Endothelial cell of umbilical vein (primary cell): ENCODE measurements at places on chromosomes 5 and 9.

DNA sequence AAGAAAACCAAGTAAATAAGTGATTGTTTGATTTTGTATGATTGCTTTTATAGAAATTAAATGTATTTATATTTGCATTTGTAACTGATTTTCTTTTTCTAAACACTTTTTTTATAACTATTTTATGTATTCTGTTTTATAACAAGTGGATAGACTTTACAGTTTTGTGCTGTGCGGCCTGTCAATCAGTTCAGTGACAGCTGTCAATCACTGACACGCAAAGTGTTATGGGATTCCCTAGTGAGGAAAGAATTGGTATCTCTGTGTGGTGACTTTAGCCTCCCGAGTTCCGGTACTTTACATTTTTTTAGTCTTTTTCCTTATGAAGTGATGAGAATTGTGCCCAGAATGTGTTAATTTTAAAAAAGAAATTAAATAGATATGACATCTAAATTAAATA, 16.3 kb downstream of the GPR151 start:
- no peak for DNase-seq

- DNase-seq: no peak
Measured at GRCh38 chr5:168607946-168608345, 28.8 kb upstream of the PANK3 start.

DNA sequence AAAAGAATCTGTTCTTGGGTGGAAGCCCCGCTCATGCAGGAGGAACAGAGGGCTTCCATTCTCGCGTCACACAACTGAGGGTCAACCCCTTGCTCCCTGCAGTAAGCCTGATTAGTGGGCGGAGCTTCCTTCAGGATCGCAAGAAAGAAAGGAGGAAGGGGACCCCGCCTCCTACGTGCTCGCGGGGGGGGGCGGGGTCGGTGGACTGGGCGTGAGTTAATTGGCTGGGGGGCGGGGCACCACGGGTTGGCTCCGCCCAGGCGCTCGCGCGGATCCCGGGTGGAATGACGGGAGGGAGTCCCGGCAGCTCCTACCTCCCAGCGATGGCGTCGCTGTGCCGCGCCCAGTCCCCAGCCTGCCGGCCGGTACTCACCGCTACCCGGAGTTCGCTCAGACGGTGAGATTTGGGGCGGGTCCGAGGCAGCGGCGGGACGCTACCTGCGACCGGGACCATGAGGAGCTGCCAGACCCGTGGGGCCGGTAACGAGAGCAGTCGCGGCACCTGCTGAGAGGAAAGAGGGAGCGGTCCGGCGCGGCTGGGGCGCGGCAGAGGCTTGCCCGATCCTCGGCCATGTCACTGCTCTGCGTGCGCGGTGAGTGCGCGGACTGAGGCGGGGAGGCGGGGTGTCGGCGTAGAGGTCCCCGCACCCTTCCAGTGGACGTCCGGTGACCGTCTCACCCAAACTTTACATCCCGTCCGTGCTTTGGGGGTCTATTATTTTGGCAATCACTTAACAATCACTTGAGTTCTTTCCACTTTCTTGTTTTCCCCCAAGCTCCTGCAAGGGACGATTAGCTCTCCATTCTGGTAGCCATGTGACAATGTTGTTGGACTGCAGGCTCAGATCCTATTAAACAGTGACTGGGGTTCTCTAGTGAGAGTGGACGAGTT, at the start of gene UNC13B:
TSS of gene UNC13B (plus strand) at position 297 of the 892 bp plus-strand sequence. CDS start at position 572, 275 bp downstream.
- DNase-seq: peak; percentile 96

GRCh38 chr5:6495433-6496206, 47.0 kb downstream of the UBE2QL1 start:
- no peak for DNase-seq

DNA sequence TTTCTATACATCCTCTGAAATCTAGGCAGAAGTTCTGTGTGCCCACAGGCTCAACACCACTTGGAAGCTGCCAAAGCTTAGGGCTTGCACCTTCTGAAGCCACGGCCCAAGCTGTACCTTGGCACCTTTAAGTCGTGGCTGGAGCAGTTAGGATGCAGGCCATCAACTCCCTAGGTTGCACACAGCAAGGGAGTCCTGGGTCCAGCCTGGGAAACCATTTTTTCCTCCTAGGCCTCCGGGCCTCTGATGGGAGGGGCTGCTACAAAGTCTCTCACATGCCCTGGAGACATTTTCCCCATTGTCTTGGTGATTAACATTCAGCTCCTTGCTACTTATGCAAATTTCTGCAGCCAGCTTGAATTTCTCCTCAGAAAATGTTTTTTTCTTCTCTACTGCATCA, 15.5 kb upstream of the PLK2 start:
- DNase-seq: no peak

- DNase-seq: no peak
Measured at GRCh38 chr5:180723936-180724335, 15.9 kb downstream of the OR2Y1 start.

DNA sequence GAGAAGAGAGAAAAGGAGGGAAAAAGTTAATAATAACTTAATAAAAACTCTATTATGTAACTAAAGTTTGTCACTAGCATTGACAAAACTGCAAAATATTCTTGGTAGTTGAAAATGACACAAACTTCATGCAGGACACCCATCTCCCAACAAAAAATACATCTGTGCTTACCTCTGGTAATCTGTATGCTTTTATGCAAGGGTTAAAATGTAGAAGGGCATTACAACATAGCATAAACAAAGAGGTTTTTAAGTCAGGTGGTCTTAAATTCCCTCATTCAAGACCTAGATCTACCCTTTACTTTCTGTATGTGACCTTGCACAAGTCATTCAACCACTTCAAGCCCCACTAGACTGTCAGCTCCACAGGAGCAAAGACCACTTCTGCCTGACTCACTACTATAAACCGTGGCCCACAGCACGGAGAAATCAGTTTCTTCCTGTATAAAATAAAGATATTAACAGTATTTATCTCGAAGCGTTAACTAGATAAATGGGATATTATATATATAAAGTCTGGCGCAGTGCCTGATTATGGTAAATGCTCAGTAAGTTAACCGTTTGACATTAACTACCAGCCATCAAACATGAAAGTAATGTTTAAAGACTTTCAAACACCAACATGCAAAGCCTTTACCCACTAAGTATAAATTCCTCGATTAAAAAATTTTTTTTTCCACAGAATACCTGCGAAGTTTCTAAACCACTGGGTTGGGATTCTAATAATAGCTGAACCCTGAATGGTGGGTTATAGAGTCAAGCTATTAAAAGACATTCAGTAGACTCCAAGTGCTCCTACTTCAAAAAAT, 2.0 kb downstream of the FBXL17 start:
- DNase-seq: peak; percentile 23

GRCh38 chr9:99433095-99433494, 211.0 kb downstream of the SEC61B start:
- DNase-seq: no peak

DNA sequence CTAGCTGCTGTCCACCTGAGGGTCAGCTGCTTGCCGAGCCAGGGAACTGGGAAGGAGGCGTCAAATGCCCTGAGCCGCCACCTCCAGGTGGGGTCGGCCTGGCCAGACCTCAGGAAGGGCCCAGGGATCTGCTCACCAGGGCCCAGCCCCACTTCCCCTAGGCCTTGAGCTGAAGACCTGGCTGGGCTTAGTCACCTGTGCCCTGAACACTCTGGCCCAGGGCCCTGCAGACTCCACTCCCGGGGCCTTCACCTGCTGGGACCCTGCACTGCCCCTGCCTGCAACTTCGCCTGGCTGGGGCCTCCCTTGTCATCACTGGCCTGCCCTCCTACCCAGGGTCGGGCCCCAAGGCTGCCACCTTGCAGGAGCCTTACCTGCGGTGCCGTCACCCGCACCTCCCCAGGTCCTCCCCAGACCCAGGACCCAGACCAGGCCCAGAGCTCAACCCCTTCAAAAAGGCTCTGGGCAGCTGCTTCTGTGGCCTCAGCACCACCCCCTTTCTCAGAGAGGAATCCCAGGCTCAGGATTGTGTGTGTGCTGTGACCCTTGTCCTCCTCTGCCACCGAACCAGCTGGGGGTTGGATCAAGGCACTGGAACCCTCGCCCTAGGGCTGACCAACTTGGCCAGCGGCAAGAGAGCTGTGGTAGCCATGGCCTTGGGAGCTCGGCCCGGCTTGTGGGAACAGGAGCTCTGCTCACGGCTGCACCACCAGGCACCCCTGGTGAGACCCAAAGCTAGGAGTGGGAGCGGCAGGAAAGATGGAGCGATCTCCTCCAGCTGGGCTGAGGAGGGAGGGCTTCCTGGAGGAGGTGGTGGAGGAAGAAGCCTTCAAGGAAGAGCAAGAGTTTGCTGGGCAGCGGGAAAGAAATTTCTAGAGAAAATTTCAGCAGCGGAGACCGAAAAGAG, 1.2 kb upstream of the NELFB start:
- DNase-seq: no peak

- DNase-seq: no peak
Measured at GRCh38 chr5:126359884-126360283, 63.3 kb upstream of the GRAMD2B start.

GRCh38 chr5:68725905-68726683, 367.7 kb upstream of the SLC30A5 start:
- DNase-seq: no peak

GRCh38 chr9:87324613-87325194, 173.0 kb upstream of the DAPK1 start:
- DNase-seq: peak; percentile 60

- no peak for DNase-seq
Measured at GRCh38 chr9:35294556-35294955, 132.7 kb downstream of the UNC13B start.

GRCh38 chr9:20357037-20357432, 265.3 kb downstream of the MLLT3 start:
- DNase-seq: peak; percentile 70

GRCh38 chr9:78905986-78906755, 609.2 kb downstream of the PSAT1 start:
- DNase-seq: no peak

- no peak for DNase-seq
Measured at GRCh38 chr5:150114102-150114641, 27.8 kb upstream of the CSF1R start.

GRCh38 chr9:76690973-76691370, 73.3 kb upstream of the PCA3 start:
- DNase-seq: no peak

- no peak for DNase-seq
Measured at GRCh38 chr9:111783857-111784256, 10.9 kb downstream of the SHOC1 start.

GRCh38 chr5:81187885-81188284, 45.2 kb upstream of the CKMT2 start:
- no peak for DNase-seq

- DNase-seq: no peak
Measured at GRCh38 chr9:99114049-99114440, 9.1 kb downstream of the TGFBR1 start.

DNA sequence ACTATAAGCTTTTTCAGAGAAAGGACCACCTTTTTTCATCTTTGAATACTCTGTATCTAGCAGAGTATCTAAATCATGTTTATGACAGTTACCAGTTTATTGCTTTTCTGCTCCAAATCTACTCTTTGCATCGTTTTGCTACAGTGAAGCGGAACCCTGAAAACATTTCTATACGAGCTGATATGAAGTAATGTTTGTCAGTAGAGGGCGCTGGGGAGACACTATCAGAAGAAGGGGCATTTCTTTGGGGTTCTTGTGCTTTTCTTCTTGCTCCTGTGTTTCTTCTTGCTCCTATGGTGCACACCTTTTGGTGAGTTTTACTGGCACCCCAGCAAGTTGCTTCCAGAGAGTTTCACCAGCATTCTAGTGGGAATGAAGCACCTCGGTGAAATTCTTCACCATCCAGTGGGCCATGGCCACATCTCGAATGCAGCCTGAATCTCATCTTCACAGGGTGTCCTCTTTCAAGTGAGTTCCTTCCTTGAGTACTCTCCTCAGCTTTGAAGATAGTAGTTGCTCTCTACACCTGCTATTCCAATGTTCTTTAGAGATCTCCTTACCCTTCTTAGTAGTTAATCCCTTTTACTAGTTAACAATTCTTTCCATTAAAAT, 98.4 kb downstream of the FGF1 start:
- DNase-seq: peak; percentile 49

GRCh38 chr5:62460578-62460983, 48.0 kb downstream of the IPO11 start:
- DNase-seq: peak; percentile 67

DNA sequence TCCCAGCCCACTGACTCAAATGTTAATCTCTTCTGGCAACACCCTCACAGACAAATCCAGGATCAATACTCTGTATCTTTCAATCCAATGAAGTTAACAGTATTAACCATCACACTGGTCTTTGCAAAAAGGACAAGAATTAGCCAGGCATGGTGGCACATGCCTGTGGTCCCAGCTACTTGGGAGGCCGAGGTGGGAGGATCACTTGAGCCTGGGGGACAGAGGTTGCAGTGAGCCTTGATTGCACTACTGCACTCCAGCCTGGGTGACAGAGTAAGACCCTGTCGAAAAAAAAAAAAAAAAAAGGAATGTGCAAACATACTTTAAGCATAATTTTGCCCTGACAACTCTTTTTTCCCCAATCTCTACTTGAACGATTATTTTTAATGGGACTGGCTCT, 57.9 kb upstream of the ERBIN start:
- DNase-seq: no peak

DNA sequence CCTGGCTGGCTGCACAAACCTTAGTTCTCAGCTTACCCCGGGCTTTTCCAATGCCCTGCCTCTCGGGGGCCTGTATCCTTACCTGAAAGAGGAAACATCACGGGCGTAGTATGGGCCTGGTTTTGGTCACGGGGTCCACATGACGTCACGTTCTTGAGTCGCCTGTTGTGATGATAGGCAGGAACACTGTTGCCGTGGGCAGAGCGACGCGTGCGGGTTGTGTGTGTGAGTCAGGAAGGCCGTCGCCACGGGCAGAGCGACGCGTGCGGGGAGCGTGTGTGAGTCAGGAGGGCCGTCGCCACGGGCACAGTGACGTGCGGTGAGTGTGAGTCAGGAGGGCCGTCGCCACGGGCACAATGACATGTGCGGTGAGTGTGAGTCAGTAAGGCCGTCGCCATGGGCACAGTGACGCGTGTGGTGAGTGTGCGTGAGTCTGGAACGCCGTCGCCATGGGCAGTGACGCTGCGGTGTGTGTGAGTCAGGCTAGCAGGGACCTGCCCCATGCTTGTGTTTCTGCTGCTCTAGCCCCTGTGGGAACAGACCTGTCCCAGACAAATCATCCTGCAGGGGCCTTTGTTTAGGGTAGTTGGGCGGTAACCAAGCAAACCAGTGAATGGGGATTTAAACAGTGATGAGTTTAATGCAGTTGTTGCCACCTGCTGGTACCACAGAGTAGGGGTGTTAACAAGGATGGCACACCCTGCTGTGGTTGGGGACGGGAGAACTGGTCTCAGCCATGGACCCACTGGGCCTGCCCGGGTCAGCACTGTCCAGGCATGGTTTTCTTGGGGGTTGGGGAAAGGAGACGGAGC, 19.8 kb downstream of the TRIP13 start:
- peak; percentile 51 for DNase-seq

DNA sequence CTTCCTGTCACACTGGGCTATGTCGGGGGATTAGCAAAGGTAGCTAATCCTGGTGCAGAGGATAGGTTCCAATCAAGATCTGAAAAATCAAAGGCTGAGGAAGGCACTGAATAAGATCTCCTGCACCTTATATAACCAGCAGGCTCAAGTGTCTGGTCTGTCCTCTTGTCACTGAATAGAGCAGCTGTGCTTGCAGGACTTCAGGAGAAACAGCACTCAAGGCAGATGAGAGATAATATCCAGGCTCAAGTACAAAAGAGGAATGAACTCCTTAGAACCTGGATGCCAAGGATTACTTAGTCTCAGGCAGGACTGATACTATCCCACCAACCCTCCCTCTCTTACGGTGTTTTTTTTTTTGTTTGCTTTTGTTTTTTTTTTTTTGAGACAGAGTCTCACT, 108.8 kb upstream of the LRRTM2 start:
- no peak for DNase-seq

- no peak for DNase-seq
Measured at GRCh38 chr5:14250748-14251701, 107.9 kb downstream of the TRIO start.
